HFFc6 (cell line): ENCODE measurements at places on chromosomes 5 and 9.
A peak's percentile ranks its signal among the peaks of the same experiment; 100 is the strongest.

GRCh38 chr9:89010056-89010455, 18.8 kb downstream of the S1PR3 start:
- no peak for DNase-seq

DNA sequence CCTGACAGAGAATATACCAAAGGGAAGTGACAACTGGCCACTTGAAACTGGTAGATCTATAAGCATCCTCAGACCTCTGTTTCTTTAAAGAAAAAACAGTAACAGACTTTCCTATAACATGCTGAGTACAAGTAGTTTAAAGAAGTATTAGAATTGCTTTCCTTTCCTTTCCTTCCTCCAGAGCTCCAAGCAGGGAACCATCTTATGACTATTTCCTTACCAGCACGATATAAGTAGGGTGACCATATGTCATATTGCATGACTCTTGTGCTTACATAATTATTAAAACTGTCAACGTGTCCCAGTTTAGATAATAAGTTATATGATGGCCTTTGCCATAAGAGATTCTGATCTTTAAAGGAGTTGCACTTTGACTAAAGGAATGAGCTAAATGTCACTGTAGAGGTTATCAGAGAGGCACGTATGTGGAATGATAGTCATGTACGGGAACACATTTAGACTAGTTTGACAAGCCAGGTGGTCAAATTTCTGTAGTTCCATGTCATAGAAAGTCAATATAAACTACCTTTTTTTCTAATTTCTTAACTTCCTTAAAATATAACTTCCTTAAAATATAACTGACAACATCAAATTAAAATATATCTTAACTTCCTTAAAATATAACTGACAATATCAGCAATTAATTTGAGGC, 212.7 kb upstream of the CD180 start:
- no peak for DNase-seq

- DNase-seq: peak; percentile 36
Measured at GRCh38 chr9:35903049-35903448, 3.0 kb upstream of the HRCT1 start.

DNA sequence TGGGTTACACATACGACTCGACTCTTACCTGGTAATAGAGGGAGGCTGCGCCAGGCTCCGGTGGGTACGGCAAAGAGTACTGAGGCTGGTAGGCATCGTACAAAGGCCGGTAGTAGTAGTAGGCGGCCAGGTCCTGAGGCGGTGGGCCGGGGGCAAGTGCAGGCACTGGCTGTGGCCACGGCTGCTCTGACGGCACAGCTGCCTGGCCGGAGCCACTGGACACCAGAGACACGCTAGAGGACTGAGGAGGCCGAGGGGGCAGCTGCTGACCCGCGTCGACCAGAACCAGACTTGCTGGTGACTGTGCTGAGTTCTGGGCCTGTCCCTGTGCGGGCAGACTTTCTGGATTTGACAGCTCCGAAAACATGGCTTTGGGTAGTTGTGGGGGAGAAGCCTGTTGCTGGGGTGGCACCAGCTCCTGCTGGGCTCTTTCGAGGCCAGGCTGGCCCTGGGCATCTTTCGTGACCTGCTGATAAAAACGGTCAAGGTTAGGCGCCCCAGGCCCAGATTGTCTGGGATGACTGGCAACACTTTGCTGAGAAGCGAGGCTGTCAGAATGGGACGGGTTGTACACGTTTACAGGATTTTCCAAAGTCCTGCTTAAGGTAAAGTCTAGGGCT, 8.7 kb downstream of the SEC16A start:
- no peak for DNase-seq

GRCh38 chr5:54093081-54093492, 217.3 kb downstream of the ARL15 start:
- DNase-seq: no peak
